ENCODE measurements at places on chromosomes 12 and 14. TPM values are rescaled to one million over a fixed set of nuclear protein-coding genes. Genes with fewer than 3 reads are reported as not detected.

The ESR2 gene
- 0.41 TPM for total RNA-seq

GRCh38 chr12:4300883-4301282 is 20.1 kb upstream of the TIGAR start:
- H3K4me3 ChIP-seq: no peak overlapping the region
- no peaks in the 10 kb centered on the region for H3K4me1 ChIP-seq
- H3K27ac ChIP-seq: no peak overlapping the region
- H3K36me3 ChIP-seq: no peaks in the 10 kb centered on the region
- DNase-seq: no peak

- no peak overlapping the region for H3K4me3 ChIP-seq
- H3K4me1 ChIP-seq: no peaks in the 10 kb centered on the region
- no peak overlapping the region for H3K27ac ChIP-seq
- DNase-seq: no peak
Observed at GRCh38 chr14:55254581-55254980, 16.6 kb upstream of the FBXO34 start.

DNA sequence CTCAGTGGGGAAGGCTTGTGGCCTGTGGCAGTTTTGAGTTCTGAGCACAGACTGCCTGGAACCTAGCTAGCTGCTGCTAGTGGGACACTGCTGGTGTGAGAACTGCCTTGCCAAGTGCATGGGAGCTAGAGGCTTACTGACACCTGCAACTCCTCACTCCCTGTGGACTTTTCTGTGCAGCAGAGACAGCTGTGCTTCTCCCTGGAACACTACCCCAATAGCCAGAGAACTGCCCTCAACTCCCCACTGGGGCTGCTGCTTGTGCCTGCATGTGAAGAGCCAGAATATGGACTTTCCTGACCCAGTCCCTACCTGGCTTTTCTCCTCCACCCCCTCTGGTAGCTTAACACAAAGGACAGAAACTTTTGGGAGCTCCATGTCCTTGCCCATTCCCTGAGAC is 222.6 kb downstream of the ADGRD1 start:
- no peaks in the 10 kb centered on the region for H3K4me1 ChIP-seq
- no peak for DNase-seq
- H3K4me3 ChIP-seq: no peak overlapping the region
- H3K27me3 ChIP-seq: no peaks in the 10 kb centered on the region
- no peak overlapping the region for H3K27ac ChIP-seq

DNA sequence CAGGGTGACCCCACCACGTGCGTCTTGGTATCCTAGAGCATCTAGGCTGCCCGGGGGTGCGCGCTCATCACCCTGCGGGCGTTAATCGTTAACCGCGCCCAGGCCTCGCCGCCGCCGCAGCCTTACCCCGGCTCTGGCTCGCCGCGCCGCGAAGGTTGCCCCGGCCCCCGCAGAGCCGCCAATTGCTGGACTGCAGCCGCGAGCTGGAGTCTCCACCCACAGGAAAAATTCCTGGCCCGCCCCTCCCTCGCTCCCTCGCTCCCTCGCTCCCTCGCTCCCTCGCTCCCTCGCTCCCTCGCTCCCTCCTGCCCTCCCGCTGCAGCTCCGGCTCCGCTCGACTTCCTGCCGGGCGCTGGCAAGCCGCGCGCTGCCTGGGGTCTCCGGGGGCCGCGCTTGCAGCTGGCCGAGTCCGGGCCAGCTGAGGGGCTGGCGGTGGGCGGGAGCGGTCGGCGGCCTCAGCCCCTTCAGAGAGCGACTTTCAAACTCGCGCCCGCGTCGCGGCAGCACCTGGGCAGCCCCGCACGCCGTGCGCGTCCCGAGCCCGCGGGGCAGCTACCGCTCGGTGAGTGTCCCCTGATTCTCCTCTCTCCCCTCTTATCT is at the start of gene PLEKHG3:
Gene PLEKHG3 (plus strand): TSS at position 282 of the 600 bp plus-strand sequence. CDS start 23,208 bp downstream, outside the sequence.
- H3K4me3 ChIP-seq: peak within 1 kb of the TSS; percentile 84
- H3K27ac ChIP-seq: peak within 1 kb of the TSS; percentile 94
- DNase-seq: peak; percentile 86
- H3K4me1 ChIP-seq: peaks cover 4% of the 10 kb centered on the region

DNA sequence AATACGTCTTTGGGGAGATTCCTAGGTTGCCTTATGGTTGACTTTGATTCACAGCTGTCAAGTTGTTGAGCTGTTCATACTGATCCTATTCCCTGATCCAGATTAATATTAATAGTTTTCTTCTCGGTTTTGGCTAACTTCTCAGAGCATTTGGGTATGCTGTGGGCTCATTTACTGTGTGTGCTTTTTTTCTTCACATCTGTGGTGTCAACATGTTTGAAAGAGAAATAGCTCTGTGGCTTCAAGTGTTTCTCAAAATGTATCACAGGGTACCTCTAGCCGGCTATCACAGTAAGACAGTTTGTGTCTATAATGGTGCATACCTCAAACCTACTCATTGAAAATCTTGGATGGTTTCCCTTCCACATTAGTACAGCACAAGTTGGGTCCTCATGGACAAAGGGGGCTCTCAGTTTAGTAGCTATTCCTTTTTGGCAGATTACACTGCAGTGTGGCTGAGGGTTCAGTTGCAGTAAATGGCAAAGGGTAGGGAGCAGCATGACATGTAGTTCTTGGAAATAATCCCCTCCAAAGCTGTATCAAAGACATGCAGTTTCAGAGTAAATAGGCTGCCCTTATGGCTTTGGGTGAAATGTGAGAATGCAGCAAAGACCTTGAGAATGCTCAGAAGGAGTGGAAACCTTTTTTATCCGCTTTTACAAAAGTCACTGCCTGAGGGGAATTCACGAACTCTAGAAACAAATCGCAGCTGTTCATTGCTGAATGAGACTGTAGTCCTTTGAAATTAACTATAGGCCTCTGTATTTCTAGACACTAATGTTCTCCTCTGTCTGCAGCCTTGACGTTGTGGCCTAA is 102.4 kb upstream of the ATF1 start:
- no peak overlapping the region for H3K4me3 ChIP-seq
- no peaks in the 10 kb centered on the region for H3K27me3 ChIP-seq
- H3K4me1 ChIP-seq: no peaks in the 10 kb centered on the region
- H3K36me3 ChIP-seq: no peaks in the 10 kb centered on the region
- no peak for DNase-seq
- H3K27ac ChIP-seq: no peak overlapping the region

The ASCL1 gene
- not detected for total RNA-seq

The PRB2 gene
- total RNA-seq: not detected

DNA sequence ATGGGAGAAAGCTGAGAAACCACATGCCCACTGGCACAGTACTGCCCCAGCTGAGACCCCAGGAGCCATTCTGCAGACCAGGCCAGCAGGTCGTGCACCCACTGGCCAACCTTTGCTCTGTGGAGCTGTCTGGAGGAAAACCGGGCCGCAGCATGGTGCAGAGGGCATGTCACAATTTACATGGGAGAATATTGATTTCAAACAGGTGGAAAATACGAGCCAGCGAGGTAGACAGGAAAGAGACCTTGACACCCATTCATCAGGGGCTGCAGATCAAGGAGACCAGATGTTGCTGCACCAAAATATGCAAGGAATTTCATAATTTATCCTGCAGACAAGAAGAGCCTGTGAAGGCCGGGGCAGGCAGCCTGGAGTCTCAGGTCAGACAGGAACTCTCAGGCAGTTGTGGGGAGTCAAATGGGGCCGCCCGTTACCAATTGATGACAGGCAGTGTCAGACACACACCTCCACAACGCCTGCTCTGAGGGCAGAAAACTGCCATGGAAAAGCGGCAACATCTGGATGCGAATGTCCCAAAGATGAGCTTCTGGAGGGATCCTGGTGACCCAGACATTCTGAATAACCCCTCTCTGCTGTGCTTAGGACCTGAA is 74.6 kb upstream of the BCL11B start:
- no peak for DNase-seq
- H3K4me3 ChIP-seq: no peak overlapping the region
- no peaks in the 10 kb centered on the region for H3K4me1 ChIP-seq
- H3K27ac ChIP-seq: no peak overlapping the region
- H3K27me3 ChIP-seq: no peaks in the 10 kb centered on the region

DNA sequence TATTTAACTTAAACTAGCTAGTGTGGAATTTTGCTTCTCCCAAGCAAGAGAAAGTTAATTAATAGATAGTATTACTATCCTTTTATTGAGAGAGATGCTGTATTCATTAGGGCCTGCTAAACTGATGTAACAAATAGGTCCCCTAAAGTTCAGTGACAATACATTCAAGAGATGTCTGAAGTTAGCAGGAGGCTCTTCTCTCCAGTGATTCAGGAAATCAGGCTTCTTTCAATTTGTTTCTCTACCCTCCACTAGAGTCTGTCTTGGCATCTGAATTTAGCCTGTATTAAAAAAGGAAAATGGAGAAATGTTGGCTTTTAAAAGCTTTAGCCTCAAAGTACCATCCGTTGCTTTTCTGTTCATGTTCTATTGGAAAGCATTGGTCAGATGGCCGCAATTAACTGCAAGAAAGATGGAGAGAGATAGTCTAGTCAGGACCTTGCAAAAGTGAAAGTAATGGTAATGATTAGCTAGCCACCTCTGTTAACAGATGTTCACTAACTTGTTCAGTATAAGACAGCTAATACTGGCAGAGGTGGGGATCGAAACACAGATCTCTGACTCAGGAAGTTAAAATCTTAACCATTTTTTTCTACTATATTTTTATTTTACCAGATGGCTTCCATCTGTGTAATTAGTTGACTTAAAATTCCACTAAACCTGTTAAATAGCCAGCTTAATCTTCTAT is 786.8 kb downstream of the TMTC2 start:
- no peaks in the 10 kb centered on the region for H3K4me1 ChIP-seq
- H3K27ac ChIP-seq: no peak overlapping the region
- no peaks in the 10 kb centered on the region for H3K36me3 ChIP-seq
- no peak overlapping the region for H3K4me3 ChIP-seq

The ITGA7 gene
- 167 TPM for total RNA-seq

DNA sequence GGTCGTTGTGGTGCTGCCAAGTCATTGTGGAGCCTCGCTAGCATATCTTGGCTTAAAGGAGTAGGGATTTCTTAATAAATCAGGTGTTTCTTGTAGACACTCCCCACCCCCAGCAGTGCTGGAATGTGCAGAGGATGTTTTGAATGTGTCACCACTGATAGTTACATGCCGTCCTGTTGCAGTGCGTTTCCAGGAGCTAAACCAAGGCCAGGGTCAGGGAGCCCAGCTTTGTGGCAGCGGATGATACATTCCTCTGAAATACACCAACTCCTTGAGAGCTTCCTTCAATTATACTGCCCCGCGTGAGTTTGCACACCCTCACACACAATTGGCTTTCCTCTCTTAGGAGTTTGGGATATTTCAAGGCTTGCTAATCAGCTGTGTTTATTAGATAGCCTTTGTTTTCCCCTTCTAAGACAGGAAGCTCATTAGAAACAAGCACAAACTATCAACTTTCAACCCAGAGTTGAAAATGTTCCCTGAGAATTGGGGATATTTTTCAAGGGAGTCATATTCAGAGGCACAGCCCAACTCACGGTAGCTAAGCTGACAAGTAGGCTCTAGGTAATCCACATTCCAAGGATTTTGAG is 154.9 kb downstream of the C12orf75 start:
- H3K27ac ChIP-seq: peak overlapping the region; percentile 60
- no peak overlapping the region for H3K4me3 ChIP-seq
- H3K4me1 ChIP-seq: no peaks in the 10 kb centered on the region
- DNase-seq: peak; percentile 15

GRCh38 chr14:73796893-73797542 is 54.6 kb upstream of the PTGR2 start:
- no peak for DNase-seq
- no peak overlapping the region for H3K27ac ChIP-seq
- H3K4me3 ChIP-seq: no peak overlapping the region
- H3K36me3 ChIP-seq: no peaks in the 10 kb centered on the region
- H3K27me3 ChIP-seq: no peaks in the 10 kb centered on the region
- no peaks in the 10 kb centered on the region for H3K4me1 ChIP-seq

The TFCP2 gene
- total RNA-seq: 30.7 TPM

DNA sequence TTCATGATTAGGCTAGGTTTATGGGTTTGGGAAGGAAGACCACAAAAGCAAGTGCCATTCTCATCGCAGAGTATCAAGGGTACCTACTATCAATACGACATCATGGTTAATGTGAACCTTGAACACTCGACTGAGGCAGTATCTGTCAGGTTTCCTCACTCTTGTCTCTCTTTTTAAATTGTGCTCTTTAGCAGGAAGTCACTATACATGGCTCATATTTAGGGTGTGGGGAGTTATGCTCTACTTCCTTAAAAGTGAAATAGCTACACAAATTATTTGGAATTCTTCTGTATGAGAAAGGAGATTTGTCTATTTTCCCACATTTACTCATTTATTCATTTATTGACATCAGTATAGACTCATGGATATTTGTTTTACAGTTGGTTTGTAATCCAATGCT is 5.9 kb upstream of the CLEC4E start:
- H3K27me3 ChIP-seq: no peaks in the 10 kb centered on the region
- H3K36me3 ChIP-seq: no peaks in the 10 kb centered on the region
- no peaks in the 10 kb centered on the region for H3K4me1 ChIP-seq
- DNase-seq: no peak

The TBX5 gene
- not detected for total RNA-seq

The NEUROD4 gene
- total RNA-seq: not detected

DNA sequence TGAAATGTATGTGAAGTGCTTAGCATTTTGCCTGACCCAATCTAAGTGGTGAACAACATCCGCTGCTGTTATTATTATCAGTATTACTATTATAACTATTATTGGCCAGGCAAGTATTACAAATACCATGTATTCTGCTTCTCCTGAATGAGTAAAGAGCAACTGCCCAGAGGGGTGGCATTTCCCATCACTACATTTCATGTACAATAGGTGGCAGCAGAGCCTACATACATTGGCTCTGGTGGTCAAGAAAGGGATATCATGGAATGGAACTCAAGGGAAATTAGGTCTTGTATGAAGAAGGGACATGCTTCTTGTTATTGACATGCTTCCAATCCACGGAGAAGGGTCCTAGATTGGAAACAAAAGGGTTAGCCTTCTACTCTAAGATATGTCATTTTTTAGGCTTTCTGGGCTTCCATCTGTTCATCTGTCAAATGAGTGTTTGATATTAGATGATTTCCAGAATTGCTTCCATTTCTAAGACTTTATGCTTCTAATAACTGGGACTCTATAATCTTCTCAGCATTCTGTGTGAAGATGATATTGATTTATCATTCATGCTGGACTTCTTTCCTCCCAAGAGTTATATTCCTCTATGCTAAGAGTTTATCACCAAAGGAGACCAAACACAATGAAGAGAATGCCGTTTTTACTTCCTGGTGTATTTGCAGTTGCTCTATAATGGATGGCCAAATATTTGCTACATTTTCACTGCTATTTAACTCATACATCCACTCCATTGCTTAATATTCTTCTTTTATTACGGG is 239.1 kb downstream of the SSPN start:
- H3K27me3 ChIP-seq: no peaks in the 10 kb centered on the region
- no peak overlapping the region for H3K27ac ChIP-seq
- DNase-seq: no peak
- H3K4me1 ChIP-seq: no peaks in the 10 kb centered on the region
- H3K36me3 ChIP-seq: no peaks in the 10 kb centered on the region

The AKAP6 gene
- 4.1 TPM for total RNA-seq

GRCh38 chr12:94183708-94184379 is 35.5 kb downstream of the PLXNC1 start:
- H3K4me3 ChIP-seq: no peak overlapping the region
- no peaks in the 10 kb centered on the region for H3K4me1 ChIP-seq
- no peaks in the 10 kb centered on the region for H3K27me3 ChIP-seq
- DNase-seq: no peak
- no peak overlapping the region for H3K27ac ChIP-seq

The C12orf54 gene
- total RNA-seq: not detected

The TBC1D30 gene
- 3.2 TPM for total RNA-seq

The ALX1 gene
- not detected for total RNA-seq

The LRR1 gene
- 1.8 TPM for total RNA-seq

- H3K4me1 ChIP-seq: peaks cover 10% of the 10 kb centered on the region
- H3K4me3 ChIP-seq: peak within 1 kb of the TSS; percentile 50
- no peaks in the 10 kb centered on the region for H3K27me3 ChIP-seq
- peak; percentile 92 for DNase-seq
- peak within 1 kb of the TSS; percentile 78 for H3K27ac ChIP-seq
Observed at GRCh38 chr12:109093022-109093918, at the start of gene ALKBH2. Gene ALKBH2 (minus strand): TSS chr12:109093472. CDS start chr12:109092786, 686 bp downstream.

All from uterus (tissue), 4 donors.